ENCODE measurements at places on chromosomes 6 and 20.

- no peak for DNase-seq
These were observed 283.7 kb downstream of the SYNE1 start for GRCh38 chr6:152353440-152353839.

- no peak for DNase-seq
These were observed 273.9 kb downstream of the RFPL4B start for GRCh38 chr6:112620812-112621569.

DNA sequence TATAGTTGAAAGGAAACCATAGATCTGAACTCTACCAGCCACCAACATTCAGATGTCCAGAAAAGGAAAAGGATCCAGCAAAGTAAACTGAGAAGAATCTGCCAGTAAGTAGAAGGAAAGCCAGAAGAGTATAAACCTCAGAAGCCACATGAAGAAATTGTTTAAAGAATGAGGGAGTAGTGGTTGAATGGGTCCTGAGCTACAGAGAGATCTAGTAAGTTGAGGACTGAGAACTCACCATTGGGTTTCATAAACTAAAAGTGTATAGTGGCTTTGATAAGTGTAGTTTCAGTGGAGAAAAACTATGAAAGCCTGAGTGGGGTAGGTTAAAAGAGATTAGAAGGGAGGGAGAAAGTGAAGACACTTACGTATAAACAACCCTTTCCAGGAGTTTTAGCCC lies 32.0 kb upstream of the SUMO4 start:
- DNase-seq: no peak

DNA sequence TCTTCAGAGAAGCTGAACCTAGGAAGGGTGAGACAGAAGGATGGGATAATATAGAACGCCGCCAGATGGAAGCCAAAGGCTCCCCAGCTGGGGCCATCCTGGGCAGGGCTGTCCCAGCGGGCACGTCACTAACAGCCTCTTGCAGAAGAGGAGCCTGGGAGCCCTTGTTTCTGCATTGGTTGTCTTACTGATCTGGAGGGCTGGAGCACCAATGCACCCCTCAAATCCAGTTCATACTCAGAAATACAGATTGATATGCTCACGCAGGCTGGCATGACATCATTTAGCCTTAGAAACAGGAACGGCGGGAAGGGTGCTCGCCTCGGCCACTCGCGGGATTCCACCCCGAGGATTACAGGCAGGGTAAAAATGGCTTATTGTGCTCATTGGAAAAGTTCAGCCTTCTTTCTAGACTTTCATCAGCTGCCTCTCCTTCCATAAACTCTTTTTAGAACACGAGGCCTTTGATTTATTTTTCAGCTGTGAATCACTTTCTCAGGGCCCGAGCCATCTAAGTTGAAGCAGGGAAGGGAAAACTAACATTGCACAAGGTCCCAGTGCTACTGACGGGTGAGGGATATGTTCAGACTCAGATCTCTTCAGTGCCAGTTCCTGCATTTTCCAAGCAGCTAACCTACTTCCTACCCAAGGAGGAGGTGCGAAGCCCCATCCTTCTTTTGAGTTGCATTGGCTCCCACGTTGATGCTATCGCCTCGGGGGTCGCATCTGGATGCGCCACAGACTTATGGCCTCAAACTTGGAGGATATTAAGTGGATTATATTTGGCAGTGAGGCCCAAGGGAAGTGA lies 82.3 kb downstream of the GMPR start:
- no peak for DNase-seq

DNA sequence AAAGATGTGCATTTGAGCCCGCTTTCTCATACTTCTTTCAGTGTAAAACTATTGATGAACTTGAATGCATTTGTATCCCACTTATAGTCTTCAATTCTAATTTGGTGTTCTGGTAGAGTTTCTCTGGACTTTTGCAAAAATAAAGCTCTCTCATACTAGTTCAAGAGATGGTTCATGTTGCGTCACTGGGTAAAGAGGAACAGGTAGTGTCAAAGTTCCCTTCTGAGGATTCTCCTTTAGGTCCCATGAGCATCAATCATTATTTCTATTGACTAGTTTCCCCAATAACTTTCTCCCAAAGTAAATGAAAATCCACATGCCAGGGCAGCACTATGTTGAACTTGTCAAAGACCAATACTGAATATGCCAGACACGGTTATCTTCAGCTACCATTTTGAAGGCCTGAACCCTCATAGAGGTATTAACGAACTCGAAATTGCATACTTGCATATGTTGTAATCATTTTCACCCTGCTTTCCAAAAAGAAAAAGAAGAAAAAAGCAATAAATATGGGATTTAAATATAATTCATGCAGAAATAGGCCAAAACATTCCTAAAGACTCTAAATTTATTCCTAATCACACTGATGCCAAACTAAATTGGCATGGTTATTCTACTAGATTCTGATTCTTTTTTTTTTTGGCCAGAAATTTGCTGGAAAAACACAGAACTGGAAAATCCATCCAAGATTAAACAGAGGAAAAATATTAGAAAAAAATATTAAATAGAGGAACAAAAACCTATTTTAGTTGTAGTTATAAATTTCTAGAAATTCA lies 84.5 kb downstream of the SGK1 start:
- no peak for DNase-seq

- no peak for DNase-seq
These were observed 274.0 kb upstream of the POU3F2 start for GRCh38 chr6:98560418-98560817.

DNA sequence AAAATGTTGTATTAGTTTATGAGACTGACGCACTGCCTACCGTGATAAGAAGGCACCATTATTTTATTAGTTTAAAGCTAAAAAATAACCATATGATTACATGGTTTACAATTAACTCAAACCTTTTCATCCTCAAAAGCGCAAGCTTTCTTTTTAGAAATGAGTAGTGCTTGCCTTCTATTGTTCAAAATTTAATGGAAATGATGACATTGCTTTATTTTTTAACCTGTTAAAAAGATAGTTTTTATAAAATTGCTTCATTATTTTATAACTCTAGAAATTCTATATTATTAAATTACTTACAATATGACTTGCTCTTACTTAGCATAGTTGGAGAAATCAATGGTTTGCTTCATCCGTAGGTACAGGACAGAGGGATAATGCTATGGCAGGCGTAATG lies 78.7 kb upstream of the HDDC2 start:
- no peak for DNase-seq

GRCh38 chr20:2873747-2874041 lies 413 bp downstream of the PTPRA start:
- no peak for DNase-seq

DNA sequence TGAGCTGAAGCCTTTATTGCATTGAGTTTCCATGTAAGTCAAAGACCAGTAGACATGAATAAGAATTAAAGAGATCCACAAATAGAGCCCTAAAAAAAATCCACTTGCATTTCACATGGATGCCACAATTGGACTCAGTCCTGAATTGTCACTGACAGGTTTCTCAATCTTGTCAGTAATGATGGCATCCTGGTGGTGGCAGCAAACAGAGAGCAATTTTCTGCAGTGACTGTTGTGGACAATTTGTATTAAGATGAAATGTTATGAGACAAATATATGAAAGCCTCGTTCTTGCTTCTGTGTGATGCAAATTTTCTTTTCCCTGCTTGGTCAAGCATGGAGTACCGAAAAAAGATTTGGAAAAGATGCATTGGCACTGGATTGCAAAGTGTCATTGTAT lies 278.9 kb downstream of the SAMD5 start:
- no peak for DNase-seq

- DNase-seq: no peak
These were observed 23.5 kb downstream of the PLEKHG1 start for GRCh38 chr6:150622941-150623874.

- no peak for DNase-seq
These were observed 55.1 kb downstream of the IRF4 start for GRCh38 chr6:446418-447366.

DNA sequence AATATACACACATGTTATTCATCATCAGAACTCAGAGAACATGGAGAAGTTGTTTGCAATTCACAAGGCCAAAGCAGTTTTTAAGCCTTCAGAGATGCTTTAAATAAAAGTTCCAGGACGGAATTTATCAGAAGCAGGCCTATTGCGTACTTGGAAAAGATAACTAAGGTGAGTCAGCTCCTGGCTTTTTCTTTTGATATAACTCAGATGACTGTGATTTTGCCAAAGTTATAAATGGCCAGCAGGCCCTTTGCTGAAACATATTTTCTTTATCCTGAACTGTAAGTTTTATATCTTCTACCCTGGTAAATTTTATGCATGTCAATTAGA lies 55.0 kb upstream of the PLCB1 start:
- no peak for DNase-seq

GRCh38 chr6:108630050-108630714 lies 69.5 kb downstream of the FOXO3 start:
- no peak for DNase-seq

- DNase-seq: no peak
These were observed 49.4 kb upstream of the RREB1 start for GRCh38 chr6:7058250-7058923.

GRCh38 chr20:56945057-56945456 lies 316.0 kb downstream of the TFAP2C start:
- DNase-seq: no peak

GRCh38 chr20:49245921-49246740 lies 26.9 kb downstream of the DDX27 start:
- no peak for DNase-seq

- no peak for DNase-seq
These were observed 79.2 kb upstream of the BACH2 start for GRCh38 chr6:90375681-90376439.

- no peak for DNase-seq
These were observed 239.1 kb downstream of the HDGFL1 start for GRCh38 chr6:22808466-22808865.

DNA sequence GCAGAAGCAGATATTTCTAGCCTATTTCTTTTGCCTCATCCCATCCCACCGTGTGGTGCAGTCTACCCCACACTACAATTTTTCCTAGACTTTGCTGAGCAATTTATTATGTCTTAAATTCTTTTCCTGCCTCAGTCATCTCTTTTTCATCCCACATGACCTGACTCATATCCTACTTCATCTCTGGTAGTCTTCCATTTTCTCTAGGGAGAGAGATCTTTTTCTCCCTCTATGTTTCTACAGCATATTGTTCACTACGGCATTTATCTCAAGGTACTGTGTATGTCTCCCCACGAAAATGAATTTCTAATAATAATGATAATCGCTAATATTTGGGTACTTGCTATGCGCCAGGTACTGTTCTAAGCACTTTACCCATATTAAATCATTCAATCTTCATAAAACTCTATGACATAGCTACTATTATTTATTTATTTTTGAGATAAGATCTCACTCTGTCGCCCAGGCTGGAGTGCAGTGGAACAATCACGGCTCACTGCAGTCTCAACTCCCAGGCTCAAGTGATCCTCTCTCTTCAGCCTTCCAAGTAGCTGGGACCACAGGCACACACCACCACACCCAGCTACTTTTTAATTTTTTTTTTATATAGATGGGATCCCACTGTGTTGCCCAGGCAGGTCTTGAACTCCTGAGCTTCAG lies 15.6 kb downstream of the PDSS2 start:
- no peak for DNase-seq

- DNase-seq: no peak
These were observed 13.8 kb downstream of the RNASET2 start for GRCh38 chr6:166942393-166943168.

- no peak for DNase-seq
These were observed 116.8 kb downstream of the OTOR start for GRCh38 chr20:16864963-16865362.

- no peak for DNase-seq
These were observed 191.0 kb downstream of the IBTK start for GRCh38 chr6:82056567-82056966.

DNA sequence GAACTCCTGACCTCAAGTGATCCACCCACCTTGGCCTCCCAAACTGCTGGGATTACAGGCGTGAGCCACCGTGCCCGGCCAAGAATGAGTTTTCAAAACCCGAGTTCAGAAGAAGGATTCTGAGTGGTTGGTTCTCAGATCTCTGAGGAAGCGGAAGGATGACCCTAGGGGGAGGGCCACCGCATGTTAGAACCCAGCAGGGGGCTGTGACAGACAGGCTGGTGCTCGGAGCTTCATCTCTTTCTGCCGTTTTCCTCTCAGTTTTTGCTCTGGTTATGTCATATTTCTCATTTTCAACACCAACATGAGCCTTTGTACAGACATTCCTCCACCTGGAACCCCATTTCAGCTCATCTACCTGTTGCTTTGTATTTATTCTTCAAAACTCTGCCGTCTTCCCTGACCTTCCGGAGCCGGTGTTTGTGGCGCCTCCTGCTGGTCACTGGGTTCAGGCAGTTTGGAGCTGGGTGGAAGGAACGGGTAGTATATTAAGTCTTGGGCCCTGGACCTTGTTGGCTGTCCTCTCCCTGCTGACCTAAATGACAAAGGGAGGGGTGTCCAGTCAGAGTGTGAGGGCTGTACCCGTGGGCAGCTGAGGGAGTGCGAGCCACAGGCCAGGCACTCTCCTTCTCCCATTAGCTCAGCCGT lies at the start of gene DEFB123:
TSS of gene DEFB123 (plus strand) at position 621 of the 648 bp plus-strand sequence. CDS start 67 bp downstream, outside the sequence.
- no peak for DNase-seq

GRCh38 chr6:170027647-170028043 lies 263.2 kb downstream of the DLL1 start:
- peak; percentile 12 for DNase-seq

GRCh38 chr6:161198783-161199460 lies 74.9 kb downstream of the AGPAT4 start:
- no peak for DNase-seq

DNA sequence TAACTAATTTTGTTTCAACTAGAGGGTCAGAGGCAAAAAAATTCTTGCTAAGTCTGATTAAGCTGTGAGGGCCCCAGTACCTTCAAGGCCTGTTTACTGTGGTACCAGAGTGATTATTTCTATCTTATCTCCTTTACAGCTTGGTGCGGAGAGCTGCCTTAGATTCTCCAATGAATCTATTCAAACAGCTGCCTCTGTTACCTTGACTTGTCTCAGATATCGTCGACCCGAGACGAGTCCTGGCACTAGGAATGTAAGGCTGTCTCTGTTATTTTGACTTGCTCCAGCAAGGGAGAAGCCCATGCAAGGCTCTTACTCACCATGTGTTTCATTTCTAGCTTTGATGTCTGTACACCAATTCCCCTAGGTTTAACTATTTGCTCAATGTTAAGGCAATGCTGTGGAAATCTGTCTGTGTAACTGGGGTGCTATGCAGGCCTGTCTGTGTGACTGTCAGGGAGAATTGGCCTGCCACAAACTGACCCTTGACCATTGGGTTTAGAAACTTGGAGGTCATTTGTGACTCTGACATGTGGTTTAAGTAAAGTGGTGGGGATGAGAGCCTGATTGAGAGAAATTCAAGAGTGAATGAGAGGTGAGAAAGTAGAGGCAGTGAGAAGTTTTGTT lies 10.4 kb upstream of the FKBPL start:
- no peak for DNase-seq

GRCh38 chr6:158772851-158773371 lies 46.3 kb downstream of the EZR start:
- DNase-seq: no peak

Data from breast epithelium (tissue), 4 donors.